ENCODE measurements at places on chromosomes 3 and 15. TPM values are rescaled to one million over a fixed set of nuclear protein-coding genes. Genes with fewer than 3 reads are reported as not detected.
A peak's percentile ranks its signal among the peaks of the same experiment; 100 is the strongest.

DNA sequence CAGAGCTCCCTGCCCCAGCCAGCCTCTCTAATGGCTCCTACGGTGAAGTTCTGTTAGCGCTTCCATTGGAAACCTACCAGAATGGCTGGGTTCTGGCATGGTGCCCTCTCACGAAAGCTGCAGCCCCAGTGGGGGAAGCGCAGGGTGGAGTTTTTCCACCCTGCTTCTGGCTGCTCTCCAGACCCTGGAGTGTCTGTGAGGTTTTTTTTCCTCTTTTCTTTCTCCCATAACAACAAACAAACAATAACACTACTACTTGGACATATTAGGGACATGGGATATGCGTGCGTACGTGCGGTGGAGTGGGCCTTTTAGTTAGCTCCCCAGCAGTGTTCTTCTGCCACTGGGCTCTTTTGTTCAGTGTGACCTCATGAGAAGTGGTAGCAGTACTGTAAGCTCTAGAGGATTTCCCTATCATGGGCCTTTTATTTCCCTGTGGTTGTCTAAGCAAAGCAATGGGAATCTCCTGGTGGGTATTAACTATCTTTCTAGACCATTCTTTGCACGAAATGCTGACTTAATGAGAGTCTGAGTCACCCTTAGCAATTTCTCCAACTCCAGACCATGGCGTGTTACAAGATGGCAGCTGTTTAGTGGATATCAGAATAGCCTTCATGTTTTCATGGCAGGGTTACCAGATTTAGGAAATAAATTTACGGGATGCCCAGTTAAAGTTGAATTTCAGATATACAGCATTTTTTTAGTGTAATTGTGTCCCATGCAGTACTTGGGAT, 161.9 kb downstream of the FNDC3B start:
- no peaks in the 10 kb centered on the region for H3K27me3 ChIP-seq
- no peak overlapping the region for H3K4me3 ChIP-seq
- peaks cover 50% of the 10 kb centered on the region for H3K36me3 ChIP-seq
- no peak for DNase-seq
- H3K27ac ChIP-seq, result no peak overlapping the region

The STRIT1 gene
- total RNA-seq, result not detected

- no peak for DNase-seq
- peaks cover 26% of the 10 kb centered on the region for H3K36me3 ChIP-seq
- no peak overlapping the region for H3K4me3 ChIP-seq
- H3K27ac ChIP-seq, result no peak overlapping the region
Observed at GRCh38 chr3:42801048-42801620, 3.2 kb downstream of the HIGD1A start.

- DNase-seq, result no peak
- H3K36me3 ChIP-seq, result no peaks in the 10 kb centered on the region
- no peak overlapping the region for H3K4me3 ChIP-seq
- H3K27me3 ChIP-seq, result no peaks in the 10 kb centered on the region
- H3K4me1 ChIP-seq, result no peaks in the 10 kb centered on the region
Observed at GRCh38 chr3:128362026-128362965, 104.4 kb downstream of the DNAJB8 start.

DNA sequence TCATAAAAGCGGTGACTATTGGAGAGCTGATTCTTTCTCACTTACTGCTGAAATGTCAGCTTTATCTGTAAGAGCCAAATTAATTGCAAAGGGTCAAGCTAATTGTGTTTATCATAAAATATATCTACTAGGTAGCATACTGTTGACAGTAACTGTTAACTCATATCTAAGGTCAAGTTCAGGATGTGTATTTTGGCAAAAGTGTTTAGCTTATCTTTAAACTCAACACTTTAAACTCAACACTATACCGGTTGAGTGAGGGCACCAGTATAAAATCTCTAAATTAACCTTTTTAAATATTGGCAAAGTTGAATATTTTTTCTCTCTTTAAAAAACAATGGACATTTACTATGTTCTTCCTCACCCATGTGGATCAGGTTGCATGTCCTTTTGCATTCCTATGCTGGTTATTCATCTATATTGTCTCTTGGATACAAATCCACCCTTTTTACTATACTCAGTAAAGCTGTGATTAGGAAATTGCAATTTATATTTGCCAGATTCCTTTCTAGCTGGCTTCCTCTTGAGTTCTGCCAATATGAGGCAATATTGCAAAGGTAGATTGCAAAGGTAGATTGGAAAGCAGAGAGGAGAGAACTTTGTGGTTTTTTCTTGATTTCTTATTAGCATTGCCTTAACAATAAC, 344.6 kb upstream of the DCBLD2 start:
- H3K4me3 ChIP-seq, result no peak overlapping the region
- no peak for DNase-seq
- no peaks in the 10 kb centered on the region for H3K36me3 ChIP-seq
- no peak overlapping the region for H3K27ac ChIP-seq
- H3K27me3 ChIP-seq, result no peaks in the 10 kb centered on the region
- H3K4me1 ChIP-seq, result no peaks in the 10 kb centered on the region

The CLEC3B gene
- total RNA-seq, result not detected

The MAP6D1 gene
- 5.3 TPM for total RNA-seq

The SLC6A1 gene
- total RNA-seq, result not detected

- no peak overlapping the region for H3K4me3 ChIP-seq
- no peak overlapping the region for H3K27ac ChIP-seq
- no peaks in the 10 kb centered on the region for H3K4me1 ChIP-seq
- H3K27me3 ChIP-seq, result peaks cover 36% of the 10 kb centered on the region
- no peaks in the 10 kb centered on the region for H3K36me3 ChIP-seq
- no peak for DNase-seq
Observed at GRCh38 chr3:124517306-124517705, 212.9 kb upstream of the UMPS start.

The FRMD4B gene
- 7.1 TPM for total RNA-seq

DNA sequence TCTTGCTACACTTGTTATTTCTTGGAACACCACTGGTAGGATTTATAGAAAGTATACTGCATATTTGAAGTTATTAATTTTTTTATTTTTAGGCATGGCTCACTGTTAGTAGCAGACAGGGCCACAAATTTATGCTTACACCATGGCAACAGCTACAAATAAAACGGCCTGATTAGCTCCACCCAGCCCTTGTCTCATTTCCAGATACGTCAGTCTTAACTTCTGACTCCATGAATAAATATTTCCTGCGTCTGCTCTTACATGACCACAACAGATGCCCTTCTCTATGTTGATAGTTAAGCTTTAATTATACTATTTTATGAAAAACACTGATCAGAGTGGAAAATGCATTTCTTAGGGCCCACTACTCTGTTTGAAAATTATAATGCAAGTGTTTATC, 62.3 kb upstream of the CPOX start:
- H3K27ac ChIP-seq, result no peak overlapping the region
- H3K27me3 ChIP-seq, result peaks cover 26% of the 10 kb centered on the region
- no peak for DNase-seq
- no peaks in the 10 kb centered on the region for H3K36me3 ChIP-seq
- no peak overlapping the region for H3K4me3 ChIP-seq
- peaks cover 6% of the 10 kb centered on the region for H3K4me1 ChIP-seq

- peaks cover 3% of the 10 kb centered on the region for H3K27me3 ChIP-seq
- no peaks in the 10 kb centered on the region for H3K4me1 ChIP-seq
- H3K4me3 ChIP-seq, result no peak overlapping the region
- DNase-seq, result no peak
Observed at GRCh38 chr15:49556437-49556836, 64.2 kb downstream of the FAM227B start.

The ATP13A5 gene
- total RNA-seq, result not detected

GRCh38 chr3:169227911-169228310, 435.6 kb downstream of the MECOM start:
- peak; percentile 1 for DNase-seq
- H3K4me1 ChIP-seq, result peaks cover 1% of the 10 kb centered on the region
- no peak overlapping the region for H3K27ac ChIP-seq
- H3K36me3 ChIP-seq, result no peaks in the 10 kb centered on the region

The DCLK3 gene
- total RNA-seq, result 0.10 TPM

The PPIB gene
- 318 TPM for total RNA-seq

GRCh38 chr3:15315003-15315402, 17.4 kb downstream of the SH3BP5 start:
- no peak for DNase-seq
- H3K36me3 ChIP-seq, result no peaks in the 10 kb centered on the region
- no peaks in the 10 kb centered on the region for H3K27me3 ChIP-seq
- peak overlapping the region; percentile 26 for H3K27ac ChIP-seq

The ADGRG7 gene
- not detected for total RNA-seq

The PCBP4 gene
- total RNA-seq, result 5.6 TPM

The STRA6 gene
- total RNA-seq, result 0.28 TPM

DNA sequence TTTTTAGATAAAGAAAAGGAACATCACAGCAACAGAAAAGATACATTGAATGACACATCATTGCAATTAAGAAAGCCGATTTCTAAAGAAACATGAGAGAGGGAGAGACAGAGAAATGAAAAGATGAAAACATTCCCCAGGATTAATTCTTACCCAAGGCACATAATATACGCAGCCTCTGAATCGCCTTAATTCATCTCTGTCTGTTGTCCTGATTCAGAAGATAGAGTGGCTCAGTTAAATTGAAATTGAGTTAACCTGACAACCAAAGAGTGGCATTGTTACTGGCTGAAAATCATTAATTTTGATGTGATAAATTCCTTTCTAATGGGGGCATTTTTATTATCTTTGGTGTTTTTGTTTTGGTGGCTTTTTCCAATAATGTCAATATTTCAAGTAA, 701.9 kb downstream of the EDEM1 start:
- no peaks in the 10 kb centered on the region for H3K27me3 ChIP-seq
- H3K27ac ChIP-seq, result no peak overlapping the region
- no peaks in the 10 kb centered on the region for H3K36me3 ChIP-seq

DNA sequence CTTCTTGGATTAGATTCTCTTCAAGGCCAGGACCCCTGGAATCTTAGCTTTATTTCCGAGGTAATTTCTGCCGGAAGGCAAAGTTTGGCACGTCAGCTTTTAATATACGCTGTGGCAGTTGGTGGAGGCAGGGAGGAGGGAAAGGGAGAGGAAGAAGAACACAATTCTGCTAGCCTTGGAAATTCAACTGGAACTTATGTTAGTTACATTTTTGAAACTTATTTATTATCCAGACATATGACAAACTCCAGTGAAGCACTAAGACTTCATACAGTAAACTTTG, 100.1 kb upstream of the TSC22D2 start:
- peaks cover 40% of the 10 kb centered on the region for H3K27me3 ChIP-seq
- H3K27ac ChIP-seq, result no peak overlapping the region
- H3K4me3 ChIP-seq, result no peak overlapping the region
- H3K36me3 ChIP-seq, result no peaks in the 10 kb centered on the region
- DNase-seq, result no peak

- peak overlapping the region; percentile 92 for H3K4me3 ChIP-seq
- H3K27me3 ChIP-seq, result peaks cover 50% of the 10 kb centered on the region
- peak overlapping the region; percentile 89 for H3K27ac ChIP-seq
- peaks cover 40% of the 10 kb centered on the region for H3K4me1 ChIP-seq
Observed at GRCh38 chr15:40439461-40439959, 1.2 kb upstream of the BAHD1 start.

- peak; percentile 52 for DNase-seq
- peaks cover 60% of the 10 kb centered on the region for H3K4me1 ChIP-seq
- peak overlapping the region; percentile 58 for H3K4me3 ChIP-seq
Observed at GRCh38 chr3:9779721-9780457, 10.1 kb upstream of the CAMK1 start.

GRCh38 chr3:174958671-174959328, 99.7 kb downstream of the NAALADL2 start:
- no peak overlapping the region for H3K4me3 ChIP-seq
- no peak overlapping the region for H3K27ac ChIP-seq
- no peaks in the 10 kb centered on the region for H3K36me3 ChIP-seq
- H3K27me3 ChIP-seq, result no peaks in the 10 kb centered on the region

- H3K4me3 ChIP-seq, result no peak overlapping the region
- H3K4me1 ChIP-seq, result peaks cover 34% of the 10 kb centered on the region
- no peaks in the 10 kb centered on the region for H3K36me3 ChIP-seq
- H3K27me3 ChIP-seq, result peaks cover 4% of the 10 kb centered on the region
Observed at GRCh38 chr3:72274493-72275330, 489.8 kb upstream of the PROK2 start.

DNA sequence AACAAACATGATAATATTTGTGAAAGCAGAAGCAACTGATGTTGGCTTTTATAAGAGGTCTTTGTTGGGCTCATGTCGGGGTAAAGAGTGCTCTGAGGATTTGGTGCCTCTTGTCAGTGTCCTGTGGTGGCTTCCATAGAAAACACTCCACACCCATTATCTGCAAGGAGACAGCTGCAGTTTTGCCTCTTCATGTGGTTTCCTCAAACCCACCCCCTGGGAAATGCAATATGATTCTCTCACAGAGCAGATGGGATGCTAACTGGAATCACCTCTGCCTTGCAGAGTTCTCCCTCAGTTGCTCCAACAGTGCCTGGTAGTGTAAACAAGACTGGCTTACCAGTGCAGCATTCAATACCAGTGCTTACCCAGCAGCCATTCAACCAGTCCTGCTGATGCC, 771.4 kb upstream of the CFAP20DC start:
- DNase-seq, result no peak
- no peaks in the 10 kb centered on the region for H3K36me3 ChIP-seq
- H3K4me3 ChIP-seq, result no peak overlapping the region
- H3K4me1 ChIP-seq, result peaks cover 10% of the 10 kb centered on the region
- no peak overlapping the region for H3K27ac ChIP-seq
- H3K27me3 ChIP-seq, result no peaks in the 10 kb centered on the region

DNA sequence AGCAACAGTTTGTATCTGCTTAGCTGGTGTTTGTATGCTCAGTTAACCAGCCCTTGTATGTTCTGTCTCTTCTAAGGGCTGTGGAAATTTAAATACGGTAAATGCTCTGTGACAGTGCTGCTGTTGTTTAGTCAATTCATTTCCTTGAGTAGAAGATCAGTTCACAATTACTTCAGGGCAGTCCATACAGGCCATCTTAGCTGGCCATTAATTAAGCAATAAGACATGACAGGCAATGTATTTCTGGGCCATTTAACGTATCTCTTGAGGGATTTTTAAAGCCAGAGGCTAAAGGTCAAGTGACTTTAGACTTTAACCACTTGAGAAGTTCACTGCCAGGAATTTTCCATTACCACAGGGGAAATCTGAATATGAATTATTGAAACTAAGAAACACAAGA, 351.8 kb downstream of the ZIC1 start:
- H3K4me3 ChIP-seq, result no peak overlapping the region
- no peak overlapping the region for H3K27ac ChIP-seq
- H3K4me1 ChIP-seq, result no peaks in the 10 kb centered on the region
- H3K27me3 ChIP-seq, result no peaks in the 10 kb centered on the region

DNA sequence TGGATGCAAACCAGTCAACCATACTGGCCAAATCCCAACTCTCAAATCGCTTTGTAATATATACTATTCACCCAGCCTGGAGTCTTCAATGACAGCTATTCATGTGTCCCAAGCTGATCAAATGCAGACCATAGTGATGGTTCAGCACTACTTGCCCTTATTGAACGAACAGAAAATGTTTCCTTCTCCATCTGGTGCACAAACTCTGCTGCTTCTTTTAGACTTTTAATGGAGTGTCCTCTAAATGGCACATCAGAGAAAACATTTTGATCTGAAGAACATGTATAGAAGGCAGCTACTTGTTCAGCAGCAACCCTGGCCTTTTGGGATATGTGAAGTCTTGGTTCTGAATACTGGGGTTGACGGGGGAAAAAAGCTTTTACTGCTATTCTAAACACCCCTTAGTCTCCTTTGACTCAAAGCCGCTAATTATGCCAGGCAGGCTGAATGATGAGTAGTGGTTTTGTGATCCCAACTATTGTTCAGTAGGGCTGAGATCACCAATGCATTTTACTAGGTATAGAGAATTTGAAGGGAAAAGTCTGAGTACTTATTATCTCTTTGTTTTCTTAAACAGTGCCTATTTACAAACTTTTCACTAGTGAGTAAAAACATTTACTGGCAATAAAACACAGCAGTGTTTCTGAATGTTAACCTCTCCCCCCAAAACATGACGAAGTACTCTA, 781.2 kb downstream of the ROBO1 start:
- DNase-seq, result no peak
- H3K4me3 ChIP-seq, result no peak overlapping the region
- no peak overlapping the region for H3K27ac ChIP-seq
- no peaks in the 10 kb centered on the region for H3K36me3 ChIP-seq

Data from activated naive CD8-positive, alpha-beta T cell treated with anti-CD3 and anti-CD28 coated beads for 36 hours (primary cell).